ENCODE measurements at places on chromosomes 2 and 18.

DNA sequence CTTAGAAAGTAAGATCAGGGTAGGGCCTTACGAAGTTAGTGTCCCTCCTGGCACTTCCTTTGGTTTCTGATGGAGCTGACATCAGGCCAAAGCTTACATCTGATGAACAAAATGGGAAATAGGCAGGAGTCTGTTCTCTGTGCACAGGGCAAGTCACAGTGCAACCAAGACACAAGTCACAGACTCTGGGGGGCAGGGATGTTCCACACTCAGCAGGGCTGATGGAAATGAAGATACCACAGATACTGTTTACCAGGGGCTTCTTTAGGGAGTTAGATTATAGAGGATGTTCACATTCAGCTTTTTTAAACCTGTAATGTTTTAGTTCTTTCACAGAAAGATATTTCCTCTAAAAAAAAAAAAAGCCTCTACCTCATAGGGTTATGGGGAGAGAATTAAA is 106.2 kb upstream of the EPC2 start:
- no peak for DNase-seq

- DNase-seq: peak; percentile 31
These were observed 84.1 kb upstream of the POMC start for GRCh38 chr2:25252291-25253152.

GRCh38 chr2:239467281-239467955 is 66.6 kb upstream of the HDAC4 start:
- DNase-seq: no peak

DNA sequence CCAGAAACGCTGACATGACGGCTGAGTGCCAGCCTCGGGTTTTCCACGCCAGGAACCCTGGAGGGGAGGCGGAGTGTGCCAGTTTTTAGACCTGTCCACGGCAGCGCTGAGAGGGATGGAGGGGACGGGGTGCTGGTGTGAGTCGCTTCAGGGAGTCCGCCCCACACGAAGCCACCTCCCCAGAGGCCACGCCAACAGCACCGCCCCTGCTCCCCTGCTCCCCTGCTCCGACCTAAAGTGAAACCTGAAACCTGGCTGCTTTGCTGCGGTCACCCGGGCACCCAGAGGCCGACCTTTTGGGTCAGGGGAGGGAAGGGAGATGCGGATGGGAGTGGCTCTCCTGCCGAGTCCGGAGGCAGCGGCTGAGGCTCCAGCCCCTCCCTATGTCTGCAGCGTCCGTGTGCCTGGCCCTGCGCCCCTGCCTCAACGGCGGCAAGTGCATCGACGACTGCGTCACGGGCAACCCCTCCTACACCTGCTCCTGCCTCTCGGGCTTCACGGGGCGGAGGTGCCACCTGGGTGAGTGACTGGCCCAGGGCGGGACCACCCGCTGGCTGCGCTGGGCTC is 38.1 kb downstream of the SNED1 start:
- peak; percentile 27 for DNase-seq

GRCh38 chr2:46116553-46116991 is 180.6 kb upstream of the EPAS1 start:
- no peak for DNase-seq

- no peak for DNase-seq
These were observed 51.0 kb downstream of the MOGAT1 start for GRCh38 chr2:222722327-222722946.

DNA sequence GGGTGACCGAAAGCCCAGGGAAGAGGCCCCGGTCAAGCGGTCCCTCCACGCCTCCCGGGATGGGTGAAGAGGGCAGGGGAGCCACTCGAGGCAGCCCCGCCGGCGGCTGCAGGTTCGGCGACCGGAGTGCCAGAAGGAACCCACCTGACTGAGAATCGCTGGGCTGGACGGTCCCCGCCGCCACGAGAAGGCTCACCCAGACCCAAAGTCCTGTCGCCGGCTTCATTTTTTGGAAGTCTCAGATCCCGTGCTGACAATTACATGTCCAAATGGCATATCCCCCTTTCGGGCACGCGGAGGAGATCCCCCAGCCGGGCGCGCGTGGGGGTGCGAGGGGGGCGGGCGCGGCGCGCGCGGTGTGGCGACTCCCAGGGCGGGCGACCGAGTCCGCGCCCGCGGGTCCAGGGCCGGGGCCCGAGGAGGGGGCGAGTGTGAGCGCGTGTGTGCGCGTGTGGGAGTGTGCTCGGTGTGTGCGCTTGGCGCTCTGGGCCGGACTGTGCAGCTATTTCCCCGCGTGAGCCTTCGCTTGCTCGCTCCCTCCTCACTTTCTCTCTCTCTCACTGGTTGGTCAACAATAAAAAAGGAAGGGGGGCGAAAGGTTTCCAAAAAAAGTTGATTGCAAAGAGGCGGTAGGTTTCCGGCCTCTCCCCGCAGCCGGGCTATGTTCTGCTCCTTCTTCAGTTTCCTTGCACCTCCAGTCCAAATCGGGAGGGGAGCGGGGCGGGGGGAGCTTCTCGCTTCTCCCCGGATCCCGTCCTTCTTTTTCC is at the start of gene ERBB4:
TSS of gene ERBB4 (minus strand) at position 498 of the 767 bp plus-strand sequence. CDS start at position 226, 272 bp downstream.
- no peak for DNase-seq
